ENCODE measurements at places on chromosomes 11 and 22. TPM values are rescaled to one million over a fixed set of nuclear protein-coding genes. Genes with fewer than 3 reads are reported as not detected.

Gene PIH1D2
- total RNA-seq, result 0.51 TPM

Gene ZP1
- total RNA-seq, result not detected

Gene MRGPRE
- total RNA-seq, result not detected

Gene SLC43A3
- 35.3 TPM for total RNA-seq

Gene CHRM4
- total RNA-seq, result 0.25 TPM

Gene RAPSN
- 0.13 TPM for total RNA-seq

GRCh38 chr11:106608677-106609076 lies 409.6 kb downstream of the GUCY1A2 start:
- DNase-seq, result no peak

GRCh38 chr11:129951866-129952262 lies 50.8 kb downstream of the PRDM10 start:
- no peak for DNase-seq

GRCh38 chr22:45179276-45180049 lies 15.7 kb downstream of the NUP50 start:
- DNase-seq, result no peak

DNA sequence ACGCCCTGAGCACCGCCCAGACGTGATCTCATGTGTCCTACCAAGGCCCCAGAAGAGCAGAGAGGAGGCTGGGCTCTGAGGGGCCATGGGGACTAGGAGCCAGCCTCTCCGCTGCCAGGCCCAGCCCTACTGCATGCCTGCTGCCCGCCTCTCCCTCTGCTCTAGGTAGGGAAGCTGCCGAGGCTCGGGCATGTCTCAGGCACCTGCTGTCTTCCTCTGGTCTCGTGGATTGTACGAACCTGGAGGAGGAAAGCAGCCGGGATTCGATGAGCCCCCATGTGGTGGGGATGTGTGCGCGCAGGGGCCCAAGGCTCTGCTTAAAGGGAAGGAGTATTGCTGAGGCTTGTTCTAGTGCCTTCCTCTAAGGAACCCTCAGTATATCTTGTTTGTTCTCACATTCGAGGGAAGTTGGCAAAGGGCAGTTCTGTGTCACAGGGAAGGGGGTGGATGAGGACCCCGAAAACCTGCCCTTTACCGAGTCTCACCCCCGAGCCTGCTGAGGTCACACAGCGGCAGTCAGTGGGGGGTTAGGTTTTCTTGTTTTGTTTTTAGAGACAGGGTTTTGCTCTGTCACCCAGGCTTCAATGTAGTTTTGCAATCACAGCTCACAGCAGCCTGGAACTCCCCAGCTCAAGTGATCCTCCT lies 21.2 kb downstream of the DAGLA start:
- no peak for DNase-seq

DNA sequence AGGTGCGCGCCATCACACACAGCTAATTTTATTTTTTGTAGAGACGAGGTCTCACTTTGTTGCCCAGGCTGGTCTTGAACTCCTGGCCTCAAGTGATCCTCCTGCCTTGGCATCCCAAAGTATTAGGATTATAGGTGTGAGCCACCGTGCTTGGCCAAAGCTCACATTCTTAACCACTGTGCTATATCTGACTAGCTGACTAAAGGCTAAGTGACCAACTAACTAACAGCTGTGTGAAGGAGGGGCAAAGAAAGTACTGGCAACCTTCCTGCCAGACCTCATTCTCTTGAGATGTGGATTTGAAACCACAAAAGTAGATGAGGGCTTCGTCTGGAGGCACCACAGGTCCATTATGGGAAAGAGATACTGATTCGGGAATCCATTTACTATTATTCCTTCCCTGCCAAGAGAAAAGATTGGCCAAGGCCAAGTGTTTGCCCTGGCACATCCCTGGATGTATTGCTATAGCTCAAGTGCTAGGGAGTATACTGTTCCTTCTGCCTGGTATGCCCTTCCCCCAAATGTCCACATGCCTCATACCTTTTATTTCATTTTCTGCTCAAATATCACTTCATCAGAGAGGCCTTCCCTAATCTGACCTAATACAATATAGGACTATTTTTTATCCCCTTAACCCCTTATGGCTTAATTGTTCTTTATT lies 52.7 kb upstream of the RRM1 start:
- no peak for DNase-seq

DNA sequence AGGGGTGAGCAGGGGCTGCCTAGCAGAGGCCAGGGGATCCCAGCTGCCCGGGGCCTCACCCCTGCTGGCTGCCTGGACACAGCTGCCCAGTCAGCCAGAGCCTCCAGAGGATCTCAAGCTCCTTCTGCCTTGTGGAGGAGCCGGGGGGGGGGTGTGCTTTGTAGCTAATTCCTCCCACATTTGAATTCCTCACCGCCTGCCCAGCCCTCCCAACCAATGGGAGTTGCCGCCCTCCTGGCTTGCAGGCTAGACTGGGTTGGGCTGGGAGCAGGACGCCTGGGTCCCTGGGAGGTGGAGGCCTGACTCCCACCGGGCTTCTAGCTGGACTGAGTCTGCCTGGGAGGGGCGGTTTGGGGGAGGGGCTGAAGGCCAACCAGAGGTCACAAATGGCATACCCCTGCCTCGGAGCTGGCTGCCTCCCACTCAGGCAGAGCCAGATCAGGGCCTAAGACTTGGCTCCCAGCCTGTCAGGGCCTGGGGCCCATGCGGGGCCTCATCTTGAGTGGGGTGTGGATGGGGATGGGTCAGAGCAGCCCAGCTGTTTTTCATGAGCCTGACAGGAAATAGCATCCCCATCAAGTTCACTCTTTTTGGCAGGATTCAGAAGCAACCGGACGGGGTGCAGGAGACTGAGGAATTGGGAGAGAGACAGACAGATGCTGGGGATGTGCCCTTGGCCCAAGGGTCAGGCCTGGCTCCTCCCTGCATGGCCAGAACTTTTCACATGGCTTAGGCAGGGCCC lies 29.2 kb upstream of the PDE2A start:
- no peak for DNase-seq

- DNase-seq, result no peak
Observed at GRCh38 chr22:19434829-19435580, 2.7 kb downstream of the MRPL40 start.

GRCh38 chr11:34929794-34930763 lies 13.7 kb downstream of the PDHX start:
- DNase-seq, result no peak

DNA sequence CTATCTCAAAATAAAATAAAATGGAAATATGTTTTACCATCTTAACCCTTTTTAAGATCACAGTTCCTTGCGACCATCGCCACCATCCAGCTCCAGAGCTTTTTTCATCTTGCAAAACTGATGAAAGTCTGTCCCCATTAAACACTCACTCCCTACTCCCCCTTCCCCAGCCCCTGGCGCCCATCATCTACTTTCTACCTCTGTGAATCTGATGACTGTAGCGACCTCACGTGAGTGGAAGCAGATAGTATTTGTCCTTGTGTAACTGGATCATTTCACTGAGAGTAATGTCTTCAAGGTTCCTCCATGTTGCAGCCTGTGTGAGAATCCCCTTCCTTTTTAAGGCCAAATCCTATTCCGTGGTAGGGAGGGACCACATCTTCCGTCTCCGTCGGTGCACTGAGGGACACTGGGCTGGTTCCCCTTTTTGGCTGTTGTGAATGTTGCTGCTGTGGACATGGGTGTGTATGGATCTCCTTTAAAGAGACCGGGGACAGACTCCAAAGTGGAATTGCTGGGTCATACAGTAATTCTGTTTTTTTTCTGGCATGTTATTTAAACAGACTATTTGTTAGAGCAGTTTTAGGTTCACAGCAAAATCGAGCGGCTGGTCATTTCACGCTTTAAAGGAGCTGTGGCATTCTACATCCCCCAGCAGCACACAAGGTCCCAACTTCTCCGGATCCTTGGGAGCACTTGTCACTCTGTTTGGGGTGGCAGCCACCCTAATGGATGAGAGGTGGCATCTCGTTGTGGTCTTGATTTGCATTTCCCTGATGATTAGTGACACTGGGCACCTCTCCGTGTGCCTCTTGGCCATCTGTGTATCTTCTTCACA lies 120.0 kb downstream of the KCNQ1 start:
- no peak for DNase-seq

DNA sequence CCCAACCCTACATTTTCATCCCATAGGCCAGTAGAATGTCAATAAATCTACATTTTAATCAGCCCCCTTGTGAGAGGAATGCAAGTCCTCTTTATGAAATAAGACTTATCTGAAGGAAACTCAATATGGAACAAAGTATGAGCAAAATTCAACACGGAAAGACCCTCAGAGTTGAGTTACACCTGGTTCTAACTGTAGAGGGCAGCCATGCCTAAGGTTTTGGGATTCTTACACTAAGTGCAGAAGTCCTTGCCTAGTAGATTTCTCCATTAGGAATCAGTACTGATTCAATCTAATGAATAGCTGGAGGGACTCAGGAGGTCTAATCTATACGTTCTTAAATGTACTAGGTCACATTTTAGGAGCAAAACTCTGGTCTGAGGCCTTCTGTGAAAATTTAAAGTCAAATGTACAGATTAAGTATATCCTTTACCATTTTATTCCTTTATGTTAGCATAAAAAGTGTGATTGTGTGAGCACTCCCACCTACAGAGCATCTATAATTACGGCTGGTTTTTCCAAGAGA lies 904.5 kb downstream of the DLG2 start:
- no peak for DNase-seq

DNA sequence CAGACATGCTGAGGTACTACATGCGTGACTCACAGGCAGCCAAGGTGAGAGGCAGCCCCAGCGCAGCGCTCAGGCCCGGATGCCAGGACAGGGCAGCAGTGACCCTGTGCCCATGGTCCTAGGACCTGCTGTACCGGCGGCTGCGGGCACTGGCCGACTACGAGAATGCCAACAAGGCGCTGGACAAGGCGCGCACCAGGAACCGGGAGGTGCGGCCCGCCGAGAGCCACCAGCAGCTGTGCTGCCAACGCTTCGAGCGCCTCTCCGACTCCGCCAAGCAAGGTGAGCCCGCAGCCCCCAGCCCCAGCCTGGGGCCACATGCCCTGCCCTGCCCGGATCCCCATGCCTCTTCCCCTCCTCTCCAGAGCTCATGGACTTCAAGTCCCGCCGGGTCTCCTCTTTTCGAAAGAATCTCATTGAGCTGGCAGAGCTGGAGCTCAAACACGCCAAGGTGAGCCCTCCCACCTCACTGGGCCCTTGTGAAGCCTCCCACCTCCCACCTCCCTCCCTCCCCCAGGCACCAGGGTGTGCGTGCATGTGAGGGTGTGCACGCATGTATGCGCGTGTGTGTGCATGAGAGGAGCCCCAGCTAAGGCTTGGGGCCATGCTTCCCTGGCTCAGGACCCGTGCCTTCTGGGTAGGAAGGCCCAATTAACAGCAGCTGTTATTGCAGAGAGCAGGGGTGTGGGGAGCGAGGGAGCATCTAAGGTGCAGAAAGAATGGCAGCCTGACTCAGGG lies 5.3 kb downstream of the CFL1 start:
- DNase-seq, result no peak

- DNase-seq, result no peak
Observed at GRCh38 chr11:113179181-113179704, 135.1 kb upstream of the TTC12 start.

- DNase-seq, result no peak
Observed at GRCh38 chr11:38835966-38836365, 2237.9 kb upstream of the RAG2 start.

GRCh38 chr11:27718863-27719545 lies 18.7 kb upstream of the BDNF start:
- DNase-seq, result peak; percentile 41

DNA sequence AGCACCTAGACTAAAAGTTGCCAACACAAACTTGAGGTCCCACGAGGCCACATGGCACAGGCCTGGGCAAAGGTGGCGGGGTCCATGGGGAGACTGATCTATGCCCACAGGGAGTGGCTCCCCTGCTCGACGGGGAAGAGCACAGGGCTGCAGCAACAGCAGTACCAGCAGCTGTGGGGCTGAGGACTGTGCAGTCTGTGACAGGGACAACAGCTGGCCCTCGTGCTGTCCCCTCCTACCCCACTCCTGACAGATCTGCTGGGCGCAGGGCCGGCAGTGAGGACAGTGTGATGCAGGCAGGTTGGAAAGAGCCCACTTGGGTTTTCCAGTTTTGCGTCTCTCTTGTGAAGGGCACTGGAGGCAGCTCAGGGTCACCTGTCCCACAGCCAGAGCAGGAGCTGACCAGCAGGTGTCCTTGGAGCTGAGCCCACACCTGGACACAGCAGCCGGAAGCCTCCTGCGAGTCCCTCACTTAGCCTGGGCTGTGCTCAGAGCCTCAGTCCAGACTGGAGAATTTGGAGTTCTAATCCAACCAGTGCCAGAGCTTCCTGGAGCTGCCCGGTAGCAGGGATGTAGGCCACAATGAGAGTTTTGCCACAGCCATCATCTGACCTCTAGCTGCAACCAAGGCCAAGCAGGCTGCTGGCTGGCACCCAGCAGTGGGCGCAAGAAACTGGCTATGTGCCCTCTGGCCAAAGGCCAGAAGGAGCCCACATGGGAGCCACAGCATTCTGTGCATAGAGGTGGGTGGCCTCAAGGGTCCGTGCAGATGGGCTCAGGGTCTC lies 3.6 kb upstream of the GAS2L1 start:
- no peak for DNase-seq

- DNase-seq, result no peak
Observed at GRCh38 chr22:50460938-50461337, 13.9 kb downstream of the SBF1 start.

DNA sequence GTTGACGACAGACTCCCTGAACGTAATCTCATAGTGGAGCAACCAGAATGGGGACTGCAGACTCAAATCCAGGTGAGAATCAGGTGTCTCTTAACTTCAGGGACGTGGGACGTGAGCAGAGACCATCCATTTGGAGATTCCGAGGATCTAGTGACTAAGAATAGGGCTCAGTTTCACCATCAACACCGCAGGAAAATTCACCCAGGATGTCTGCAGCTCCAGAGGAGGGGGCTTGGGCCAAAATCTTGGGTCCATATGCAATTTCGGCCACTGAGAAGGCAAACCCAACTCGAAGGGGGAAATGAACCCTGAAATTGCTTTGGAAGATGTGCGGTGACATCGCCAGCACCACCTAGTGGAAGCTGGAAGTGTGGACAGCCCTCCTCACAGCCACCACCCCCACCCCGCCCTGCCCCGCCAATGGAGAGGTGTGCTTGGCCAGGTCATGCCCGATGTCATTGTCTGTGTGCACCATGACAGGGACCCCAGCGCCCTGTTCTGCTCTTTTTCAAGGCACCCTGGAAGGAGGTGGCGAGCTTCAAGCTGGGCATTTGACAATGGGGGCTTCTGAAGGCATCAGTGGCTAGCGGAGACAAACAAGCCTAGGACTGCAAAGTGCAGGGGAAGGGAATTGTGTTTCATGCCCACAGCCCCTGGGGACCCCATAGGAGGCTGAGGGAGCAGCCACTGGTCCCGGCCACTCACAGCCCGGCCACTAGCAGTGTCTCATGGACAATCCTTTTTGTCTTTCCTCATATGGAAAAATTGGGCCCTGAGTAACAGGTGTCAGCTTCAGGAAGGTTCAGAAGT lies 24.8 kb downstream of the APOL1 start:
- peak; percentile 15 for DNase-seq

GRCh38 chr11:44556735-44557409 lies 8.6 kb upstream of the CD82 start:
- peak; percentile 33 for DNase-seq

DNA sequence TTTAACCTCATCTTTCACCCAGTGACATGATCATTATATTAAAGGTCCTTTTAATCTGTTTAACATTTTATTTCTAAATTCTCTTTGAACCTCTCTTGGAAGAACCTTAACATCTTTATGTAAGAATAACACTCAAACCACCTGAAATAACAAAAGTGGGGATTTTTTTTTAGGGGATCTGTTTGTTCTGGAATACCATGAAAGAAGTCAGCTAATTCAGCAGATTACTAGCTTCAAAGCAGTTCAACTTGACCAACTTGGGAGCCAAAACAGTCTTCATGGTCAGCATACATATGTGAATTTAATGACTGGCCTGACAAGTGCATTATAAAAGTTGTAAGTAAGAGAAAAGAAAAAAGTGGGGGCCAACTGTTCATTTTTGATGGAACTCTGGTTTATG lies 52.3 kb downstream of the CCDC34 start:
- no peak for DNase-seq

GRCh38 chr22:25081409-25081824 lies 118.2 kb upstream of the CRYBB3 start:
- DNase-seq, result peak; percentile 56

Data from dermis microvascular lymphatic vessel endothelial cell (primary cell).